Suppressor macrophage (primary cell): ENCODE measurements at places on chromosomes 11 and 22.

- DNase-seq: no peak
These were observed 113.4 kb downstream of the LRRC4C start for GRCh38 chr11:41346042-41346441.

DNA sequence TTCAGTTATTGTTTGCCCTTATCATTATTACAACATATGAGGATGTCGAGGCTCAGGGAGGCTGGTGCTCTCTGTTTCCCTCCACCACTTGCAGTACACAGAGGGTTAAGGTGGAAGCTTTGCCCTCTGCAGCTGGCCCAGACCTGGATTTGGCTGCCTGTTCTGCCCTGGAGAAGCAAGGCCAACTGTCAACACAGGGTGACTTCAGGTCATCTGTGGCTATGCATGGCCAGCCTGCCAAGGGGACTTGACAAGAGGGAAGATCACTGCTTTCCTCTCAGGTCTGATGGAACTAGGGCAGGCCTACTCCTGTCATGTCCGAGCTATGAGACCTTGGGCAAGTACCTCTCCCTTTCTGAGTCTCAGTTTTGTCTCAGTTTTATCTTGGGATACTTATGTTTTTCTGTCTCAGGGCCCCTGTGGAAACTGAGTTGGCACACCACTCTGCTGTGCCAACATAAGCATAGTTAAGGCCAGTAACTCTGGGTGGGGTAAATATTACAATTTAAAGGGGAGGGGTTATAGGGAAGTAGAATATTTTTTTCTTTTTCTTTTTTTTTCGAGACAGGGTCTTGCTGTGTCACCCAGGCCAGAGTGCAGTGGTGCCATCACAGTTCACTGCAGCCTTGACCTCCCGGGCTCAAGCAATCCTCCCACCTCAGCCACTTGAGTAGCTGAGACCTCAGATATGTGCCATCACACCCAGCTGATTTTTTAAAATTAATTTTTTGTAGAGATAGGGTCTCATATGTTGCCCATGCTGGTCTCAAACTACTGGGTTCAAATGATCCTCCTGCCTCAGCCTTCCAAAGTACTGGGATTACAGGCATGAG lies 2.4 kb upstream of the THRSP start:
- no peak for DNase-seq

DNA sequence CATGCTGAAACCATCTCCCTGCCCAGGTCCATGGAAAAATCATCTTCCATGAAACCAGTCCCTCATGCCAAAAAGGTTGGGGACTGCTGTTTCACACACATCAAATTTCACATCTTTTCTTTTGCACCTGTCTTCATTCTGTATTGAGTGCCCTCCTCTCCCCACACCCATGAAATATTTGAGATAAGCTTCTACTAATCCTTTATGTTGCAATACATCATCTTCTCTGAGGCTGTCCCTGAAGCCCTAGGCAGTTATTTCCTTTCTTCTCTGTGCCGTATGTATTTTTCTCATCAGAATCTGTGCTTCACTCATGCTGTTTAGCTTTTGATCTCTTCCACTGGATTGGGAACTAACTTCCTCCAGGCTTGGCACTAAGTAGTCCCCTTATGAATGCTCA lies 40.0 kb upstream of the RRM1 start:
- DNase-seq: no peak

- peak; percentile 77 for DNase-seq
These were observed 33.1 kb downstream of the ARAP1 start for GRCh38 chr11:72719144-72719543.

DNA sequence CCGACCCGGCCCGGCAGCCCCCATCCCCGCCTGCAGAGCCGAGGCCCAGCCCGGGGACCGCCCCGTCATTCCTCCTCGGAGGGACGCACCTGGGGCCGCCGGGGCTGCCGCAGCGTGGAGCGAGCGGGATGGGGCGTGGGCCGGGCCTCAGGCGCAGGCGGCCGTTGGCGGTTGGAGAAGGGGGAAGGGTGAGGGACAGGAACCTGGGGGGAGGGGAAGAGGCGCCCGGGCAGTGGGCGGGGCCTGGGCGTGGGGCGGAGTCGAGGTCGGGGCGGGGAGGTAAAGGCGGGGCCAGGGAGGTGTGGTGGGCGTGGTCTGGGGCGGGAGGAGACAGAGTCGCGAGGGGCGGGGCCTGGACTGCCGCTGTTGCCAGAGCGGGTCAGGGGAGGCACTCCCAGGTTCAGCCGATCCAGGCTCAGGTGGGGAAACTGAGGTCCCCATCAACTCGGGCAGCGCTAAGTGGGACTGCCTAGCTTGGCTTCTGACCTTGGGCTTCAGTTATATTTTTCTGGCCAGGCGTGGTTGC lies at the start of gene TESMIN:
TESMIN (minus strand) TSS at position 190 of the 526 bp plus-strand sequence. CDS start 860 bp downstream, outside the sequence.
- DNase-seq: peak; percentile 89

- DNase-seq: no peak
These were observed 28.5 kb downstream of the ARHGAP1 start for GRCh38 chr11:46671958-46672315.

DNA sequence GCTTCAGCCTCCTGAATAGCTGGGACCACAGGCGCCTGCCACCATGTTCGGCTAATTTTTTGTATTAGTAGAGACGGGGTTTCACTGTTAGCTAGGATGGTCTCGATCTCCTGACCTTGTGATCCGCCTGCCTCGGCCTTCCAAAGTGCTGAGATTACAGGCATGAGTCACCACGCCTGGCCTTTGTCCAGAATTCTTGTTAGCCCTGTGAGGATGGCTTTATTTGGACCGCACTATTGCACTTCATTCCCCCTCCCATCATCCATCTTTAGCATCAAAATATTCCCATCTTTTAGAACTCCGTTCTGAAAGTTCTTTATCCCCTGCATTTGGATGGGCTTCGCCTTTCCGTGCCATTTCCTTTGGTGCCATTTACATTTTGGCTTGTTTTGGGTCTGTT lies 2.6 kb downstream of the SAMM50 start:
- DNase-seq: no peak

DNA sequence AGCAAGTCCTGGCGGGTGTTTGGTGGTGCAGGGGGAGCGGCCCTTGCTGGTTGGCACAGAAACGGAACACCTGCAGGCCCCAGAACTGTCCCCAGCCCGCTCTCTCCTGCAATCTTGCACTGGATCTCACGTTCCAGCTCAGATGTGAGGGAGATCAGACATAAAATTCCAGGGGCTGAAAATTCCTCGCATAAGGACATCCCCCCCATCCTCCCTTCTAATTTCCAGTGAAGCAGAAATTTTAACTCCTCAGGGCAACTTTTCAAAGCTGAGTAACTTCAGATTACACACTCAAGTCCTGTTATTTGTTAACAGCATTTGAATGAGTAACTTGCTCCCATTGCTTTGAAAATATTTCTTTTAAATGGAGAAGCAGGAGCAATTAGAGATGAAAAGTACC lies 40.3 kb upstream of the RASSF10 start:
- no peak for DNase-seq

DNA sequence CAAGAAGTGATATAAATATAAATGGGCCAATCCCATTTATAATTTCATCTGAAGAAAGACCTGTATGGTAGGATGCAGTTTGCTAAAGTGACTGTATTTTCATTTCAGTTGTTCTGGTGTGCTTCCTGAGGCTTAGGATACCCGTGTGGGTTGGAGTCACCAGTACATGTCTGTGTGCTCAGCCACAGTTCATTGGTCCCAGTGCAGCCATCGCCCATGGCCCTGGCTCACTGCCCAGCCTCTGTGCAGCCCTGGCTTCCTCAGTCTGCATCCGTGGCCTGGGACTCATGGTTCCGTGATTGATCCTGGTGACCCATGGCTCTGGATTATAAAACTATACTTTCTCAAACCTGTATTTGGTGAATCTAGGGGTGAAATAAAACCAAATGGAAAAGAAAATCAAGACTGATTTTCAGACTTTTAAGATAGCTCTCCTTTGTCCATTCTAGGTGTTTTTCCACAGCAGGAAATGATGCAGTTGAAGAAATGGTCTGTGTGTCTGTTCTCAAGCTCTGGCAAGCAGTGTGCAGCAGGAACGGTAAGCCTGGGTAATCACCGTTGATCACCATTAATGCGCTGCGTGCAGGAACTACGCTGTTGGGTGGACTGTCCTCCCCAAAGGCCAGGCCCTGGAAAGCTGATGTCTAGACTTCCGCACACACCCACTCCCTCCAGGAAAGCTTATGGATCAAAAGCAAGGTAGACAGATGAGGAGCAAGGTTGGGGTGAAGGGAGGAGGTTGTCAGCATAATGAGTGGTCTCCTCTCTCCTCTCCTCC lies 27.2 kb downstream of the TTC12 start:
- no peak for DNase-seq
